ENCODE measurements at places on chromosomes 4 and X.

GRCh38 chrX:63656871-63657580 is 128.0 kb downstream of the ARHGEF9 start:
- no peak for DNase-seq

- no peak for DNase-seq
Measured at GRCh38 chr4:107718351-107718965, 1.6 kb downstream of the PAPSS1 start.

- DNase-seq = no peak
Measured at GRCh38 chr4:152807294-152807829, 27.6 kb downstream of the ARFIP1 start.

GRCh38 chrX:29269390-29269789 is 682.1 kb downstream of the IL1RAPL1 start:
- no peak for DNase-seq

DNA sequence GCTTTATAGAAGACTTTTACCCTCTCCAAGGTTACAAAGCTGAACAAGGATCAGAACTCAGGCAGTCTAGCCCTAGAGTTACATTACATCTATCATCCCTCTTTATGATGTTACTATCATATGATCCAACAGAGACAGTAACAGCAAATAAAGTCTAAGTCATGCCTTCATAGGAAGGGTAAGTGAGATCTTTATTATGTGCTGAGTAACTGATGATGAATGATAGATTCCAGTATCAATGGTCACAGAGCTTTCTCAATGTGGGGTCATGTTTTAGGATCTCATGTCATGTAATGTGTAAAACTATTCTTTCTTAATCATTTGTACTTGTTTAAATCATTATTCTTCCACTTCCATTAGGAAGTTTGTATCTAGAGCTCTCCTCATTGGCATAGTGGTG is 22.8 kb downstream of the ELOVL6 start:
- DNase-seq = no peak

- no peak for DNase-seq
Measured at GRCh38 chr4:145207934-145208333, 27.5 kb upstream of the OTUD4 start.

GRCh38 chr4:153014460-153014859 is 78.3 kb downstream of the FHDC1 start:
- DNase-seq = no peak

DNA sequence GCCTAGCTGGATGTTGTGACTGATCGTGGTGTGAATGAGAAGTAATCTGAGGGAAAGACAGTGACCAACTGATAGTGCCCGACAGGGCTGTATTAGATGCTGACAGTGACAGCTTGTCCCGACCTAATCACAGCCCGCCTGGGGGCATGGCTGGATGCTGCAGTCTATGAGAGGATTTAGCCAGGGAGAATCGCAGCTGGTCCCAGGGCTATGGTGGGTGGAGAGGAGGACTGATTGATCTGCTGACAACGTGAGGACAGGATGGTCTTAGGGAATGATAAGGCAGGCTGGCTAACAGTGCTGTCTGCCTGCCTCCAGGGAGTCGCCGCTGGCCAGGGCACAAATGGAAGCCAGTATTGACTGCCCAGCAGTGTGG is 621 bp upstream of the SUV39H1 start:
- no peak for DNase-seq

DNA sequence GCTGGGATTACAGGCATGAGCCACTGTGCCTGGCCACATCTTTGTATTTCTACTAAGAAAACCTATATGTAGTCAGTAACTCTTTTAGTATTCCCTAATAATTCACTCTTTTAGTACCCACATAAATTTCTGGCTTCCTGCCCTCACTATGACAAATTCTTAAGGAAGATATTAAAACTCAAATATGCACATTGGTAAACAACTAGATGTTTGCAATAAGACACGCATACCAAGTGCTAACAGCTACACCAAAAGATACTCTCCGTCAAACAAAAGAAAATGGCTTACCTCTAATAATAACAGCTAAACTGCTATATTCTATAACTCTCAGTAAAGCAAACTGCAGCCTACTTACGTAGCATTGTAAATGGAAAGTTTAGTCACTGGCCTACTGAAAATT is 6.3 kb downstream of the UBA6 start:
- DNase-seq = no peak

GRCh38 chr4:87461281-87461700 is 38.9 kb downstream of the NUDT9 start:
- DNase-seq = no peak

DNA sequence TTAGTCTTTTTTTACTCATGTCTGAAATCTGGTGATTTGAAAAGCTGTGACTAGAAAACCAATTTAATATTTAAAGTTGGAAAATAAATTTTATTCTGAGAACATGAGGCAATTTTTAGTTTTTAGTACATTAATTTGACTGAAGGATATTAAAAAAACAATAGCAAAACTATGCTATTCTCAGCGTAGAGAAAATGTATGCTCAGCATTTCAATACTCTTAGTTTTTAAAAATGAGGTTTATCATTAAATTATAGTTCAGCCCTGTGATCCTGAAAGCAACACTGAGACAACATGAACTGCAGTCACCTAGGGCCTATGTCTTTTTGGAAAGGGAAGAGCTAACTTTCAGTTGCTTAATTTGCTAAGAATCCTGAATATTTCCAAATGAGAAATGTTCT is 9.5 kb downstream of the GALNT7 start:
- no peak for DNase-seq

GRCh38 chrX:33741807-33742206 is 390.3 kb downstream of the FAM47A start:
- DNase-seq = no peak

DNA sequence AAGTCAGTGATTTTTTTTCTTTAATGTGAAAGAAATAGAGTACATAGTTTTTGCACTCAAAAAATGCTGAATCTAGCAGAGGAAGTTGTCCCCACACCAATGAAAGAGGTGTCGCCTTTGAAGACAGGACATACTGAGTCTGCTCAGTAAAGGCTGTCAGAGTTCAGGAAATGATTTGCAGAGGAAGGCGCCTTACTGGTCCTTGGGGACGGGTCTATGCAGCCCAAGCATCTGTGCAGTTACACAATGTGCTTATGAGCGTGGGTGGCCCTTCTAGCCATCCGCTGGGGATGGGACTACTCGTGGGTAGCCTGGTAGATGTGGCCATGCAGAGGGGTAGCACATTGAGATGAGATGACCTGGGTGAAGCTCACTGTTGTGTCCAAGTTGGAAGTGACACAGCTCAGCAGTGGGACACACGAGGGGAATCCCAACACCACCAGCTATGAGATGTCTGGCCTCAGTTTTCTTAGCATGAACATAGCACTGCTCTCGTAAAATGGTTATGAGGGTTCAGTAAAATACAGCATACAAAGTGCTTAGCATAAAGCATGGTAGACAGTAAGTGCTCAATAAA is 116.5 kb upstream of the RBPJ start:
- no peak for DNase-seq

GRCh38 chr4:80237992-80238391 is 28.5 kb upstream of the FGF5 start:
- no peak for DNase-seq

- DNase-seq = no peak
Measured at GRCh38 chr4:161929956-161930355, 233.8 kb downstream of the FSTL5 start.

- DNase-seq = no peak
Measured at GRCh38 chr4:164779080-164779479, 25.1 kb downstream of the SMIM31 start.

GRCh38 chrX:154596290-154596929 is 11.5 kb downstream of the CTAG1A start:
- DNase-seq = no peak

- DNase-seq = no peak
Measured at GRCh38 chrX:19990151-19990555, 708 bp downstream of the BCLAF3 start.

- no peak for DNase-seq
Measured at GRCh38 chr4:168409089-168409801, 71.0 kb downstream of the DDX60L start.

- DNase-seq = no peak
Measured at GRCh38 chrX:133674726-133675470, 259.6 kb upstream of the GPC4 start.

DNA sequence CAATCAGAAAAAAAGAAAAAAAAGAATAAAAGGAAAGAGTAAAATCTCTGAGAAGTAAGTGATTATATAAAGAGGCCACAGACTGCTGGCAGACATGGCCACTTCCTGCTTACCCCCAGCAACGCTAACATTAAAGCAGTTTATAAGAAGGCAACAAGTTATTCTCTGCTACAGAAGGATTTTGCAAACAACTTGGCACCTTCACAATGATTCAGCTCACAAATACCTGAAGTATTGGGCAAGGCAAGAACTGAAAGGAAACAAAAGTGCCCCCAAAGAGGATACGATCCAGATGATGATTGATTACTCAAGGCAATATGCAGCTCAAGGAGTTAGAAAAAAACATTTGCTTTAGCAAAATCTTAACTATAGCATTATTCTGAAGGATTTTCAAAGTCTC is 718.8 kb downstream of the KLHL13 start:
- no peak for DNase-seq

- DNase-seq = no peak
Measured at GRCh38 chr4:149955780-149956390, 122.4 kb upstream of the DCLK2 start.

DNA sequence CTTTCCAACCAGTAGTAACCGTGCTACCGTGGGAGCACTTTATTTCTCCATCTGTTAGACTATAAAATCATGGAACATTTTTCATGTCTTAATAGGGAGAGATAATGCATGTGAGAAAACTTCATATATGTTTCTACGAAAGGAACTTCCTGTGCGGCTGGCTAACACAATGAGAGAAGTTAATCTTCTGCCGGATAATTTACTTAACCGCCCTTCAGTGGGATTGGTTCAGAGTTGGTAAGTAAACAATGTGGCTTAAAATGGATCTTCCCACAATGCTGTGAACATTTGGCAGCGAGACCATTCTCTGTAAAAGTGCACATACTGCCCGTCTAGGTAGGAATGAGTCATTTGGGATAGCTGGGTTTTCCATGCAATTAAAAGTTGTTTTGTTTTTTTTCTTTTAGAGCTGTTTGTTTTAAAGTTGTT is 29.6 kb downstream of the PDK3 start:
- no peak for DNase-seq

GRCh38 chr4:156782491-156782890 is 189.1 kb downstream of the PDGFC start:
- DNase-seq = no peak

- DNase-seq = no peak
Measured at GRCh38 chr4:59503731-59504130, 1696.4 kb upstream of the ADGRL3 start.

DNA sequence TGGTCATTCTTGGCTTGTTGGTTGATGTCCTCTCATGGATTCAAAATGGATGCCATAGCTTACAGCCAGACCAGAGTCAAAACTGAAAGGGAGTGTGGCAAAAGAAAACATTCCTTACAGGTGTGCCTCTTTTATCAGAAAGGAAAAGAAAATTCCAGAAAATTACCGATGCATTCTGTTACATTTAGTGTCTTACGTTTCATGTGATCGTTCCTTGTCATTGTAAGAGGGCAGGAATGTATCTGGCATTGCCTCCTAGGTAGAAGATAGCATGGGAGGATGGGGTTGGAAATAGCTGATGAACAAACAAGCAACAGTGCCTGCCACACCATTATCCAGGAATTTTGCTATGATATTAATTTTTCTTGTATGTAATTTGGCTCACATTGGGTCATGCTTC is 13.1 kb downstream of the GRXCR1 start:
- no peak for DNase-seq

- no peak for DNase-seq
Measured at GRCh38 chr4:154478547-154478946, 13.1 kb downstream of the DCHS2 start.

DNA sequence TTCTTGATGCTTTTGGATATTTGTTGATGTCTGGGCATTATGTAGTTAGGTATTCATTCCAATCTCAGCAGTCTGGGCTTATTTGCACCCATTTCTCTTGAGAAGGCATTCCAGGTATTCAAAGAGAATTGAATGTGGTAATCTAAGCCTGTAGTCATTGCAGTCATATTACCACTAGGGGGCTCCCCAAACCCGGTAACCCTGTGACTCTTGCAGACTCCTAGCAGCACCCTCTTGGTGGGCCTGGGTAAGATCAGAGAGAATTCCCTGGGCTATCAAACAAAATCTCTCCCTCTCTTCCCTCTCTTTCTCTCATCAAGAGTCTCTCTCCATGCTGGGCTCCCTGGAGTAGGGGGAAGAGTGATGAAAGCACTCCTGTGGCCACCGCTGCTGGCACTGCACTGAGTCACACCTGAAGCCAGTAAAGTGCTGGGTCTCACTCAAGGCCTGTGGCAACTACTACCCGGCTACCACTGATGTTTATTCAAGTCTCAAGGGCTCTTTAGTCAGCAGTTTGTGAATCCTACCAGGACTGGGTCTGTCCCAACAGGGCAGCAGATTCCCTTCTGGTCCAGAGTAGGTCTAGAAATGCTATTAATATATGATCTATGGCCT is 187.7 kb upstream of the NUDT10 start:
- peak; percentile 50 for DNase-seq

- DNase-seq = no peak
Measured at GRCh38 chr4:99221980-99222379, 2.9 kb upstream of the ADH6 start.

DNA sequence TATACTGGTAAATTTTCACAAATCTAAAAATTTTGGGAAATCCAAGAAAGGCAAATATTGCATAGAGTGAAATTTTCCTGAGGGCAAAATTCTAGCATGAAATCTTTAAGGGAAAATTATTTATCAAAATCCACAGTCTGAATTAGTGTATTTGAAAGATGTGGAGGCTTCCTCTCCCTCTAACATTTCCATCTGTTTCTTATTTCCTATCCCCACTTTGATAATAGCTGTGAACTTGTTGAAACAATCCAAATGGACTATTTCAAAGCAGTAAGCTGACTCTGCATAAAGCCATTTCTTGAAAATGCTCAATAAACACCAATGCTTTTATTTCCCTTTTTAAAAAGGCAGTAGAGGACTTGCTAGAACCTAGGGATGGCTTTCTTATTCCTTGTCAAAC is 107.3 kb upstream of the PABPC4L start:
- DNase-seq = no peak

- DNase-seq = no peak
Measured at GRCh38 chr4:155005395-155006090, 202.9 kb upstream of the NPY2R start.

GRCh38 chr4:7788193-7788592 is 151.5 kb downstream of the AFAP1 start:
- DNase-seq = no peak

DNA sequence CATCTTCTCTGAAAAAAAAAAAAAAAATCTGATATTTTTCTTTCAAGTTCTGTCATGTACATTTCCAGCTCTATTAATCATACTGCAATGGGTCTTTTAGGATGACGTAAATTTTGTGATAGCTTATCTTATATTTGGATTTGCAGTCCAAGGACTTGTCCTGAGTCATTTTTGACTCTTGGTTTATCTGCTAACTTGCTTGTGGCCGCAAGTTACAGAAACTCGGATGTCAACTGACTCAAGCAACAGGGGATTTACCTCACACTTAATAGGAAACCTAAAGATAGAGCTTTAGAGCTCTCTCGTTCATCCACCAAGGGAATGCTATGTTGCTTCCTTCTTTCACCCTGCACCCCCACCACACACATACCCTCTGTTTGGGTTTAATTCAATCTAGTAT is 1433.8 kb upstream of the TENM3 start:
- no peak for DNase-seq

- DNase-seq = no peak
Measured at GRCh38 chr4:87326460-87326859, 3.8 kb upstream of the HSD17B13 start.
